ENCODE measurements at places on chromosomes 12 and 14. TPM values are rescaled to one million over a fixed set of nuclear protein-coding genes. Genes with fewer than 3 reads are reported as not detected.

SYCP3 gene
- total RNA-seq: 0.50 TPM

DNA sequence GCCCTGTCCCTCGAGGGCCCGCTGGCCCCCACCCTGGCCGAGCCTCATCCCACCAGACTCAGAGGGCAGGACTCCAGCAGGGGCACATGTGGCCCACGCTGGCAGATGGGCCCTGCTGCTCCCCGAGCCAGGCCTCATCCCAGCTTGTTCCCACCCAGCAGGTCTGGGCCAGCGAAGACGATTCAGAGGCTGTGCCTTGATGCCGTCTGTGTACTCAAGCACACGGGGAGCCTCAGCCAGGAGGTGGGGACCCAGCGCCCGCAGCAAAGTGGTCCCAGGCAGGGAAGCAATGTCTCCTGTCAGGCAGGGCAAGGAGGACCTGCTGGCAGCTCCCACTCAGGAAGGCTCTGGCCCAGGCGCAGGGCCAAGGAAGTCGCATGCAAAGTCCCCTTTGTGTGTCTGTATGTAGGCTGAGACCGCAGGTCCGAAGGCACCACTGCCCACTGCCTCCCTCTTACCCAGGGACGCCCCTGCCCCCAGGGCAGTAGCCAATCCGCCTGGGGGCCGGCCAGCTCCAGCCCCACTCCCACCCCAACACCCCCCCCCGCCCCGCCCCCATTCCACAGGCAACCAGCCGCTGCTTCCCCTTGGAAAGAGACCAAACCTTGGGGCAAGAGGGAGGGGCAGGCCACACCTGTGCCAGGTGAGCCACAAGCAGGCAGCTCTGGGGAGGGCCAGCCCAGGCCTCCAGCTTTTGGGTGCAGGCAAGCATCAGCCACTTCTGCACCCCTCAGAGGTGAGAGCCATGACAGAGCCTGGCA is 9.4 kb downstream of the DEGS2 start:
- H3K27ac ChIP-seq: no peak overlapping the region
- H3K4me3 ChIP-seq: no peak overlapping the region
- H3K36me3 ChIP-seq: peaks cover 3% of the 10 kb centered on the region
- no peak for DNase-seq
- no peaks in the 10 kb centered on the region for H3K27me3 ChIP-seq

DNA sequence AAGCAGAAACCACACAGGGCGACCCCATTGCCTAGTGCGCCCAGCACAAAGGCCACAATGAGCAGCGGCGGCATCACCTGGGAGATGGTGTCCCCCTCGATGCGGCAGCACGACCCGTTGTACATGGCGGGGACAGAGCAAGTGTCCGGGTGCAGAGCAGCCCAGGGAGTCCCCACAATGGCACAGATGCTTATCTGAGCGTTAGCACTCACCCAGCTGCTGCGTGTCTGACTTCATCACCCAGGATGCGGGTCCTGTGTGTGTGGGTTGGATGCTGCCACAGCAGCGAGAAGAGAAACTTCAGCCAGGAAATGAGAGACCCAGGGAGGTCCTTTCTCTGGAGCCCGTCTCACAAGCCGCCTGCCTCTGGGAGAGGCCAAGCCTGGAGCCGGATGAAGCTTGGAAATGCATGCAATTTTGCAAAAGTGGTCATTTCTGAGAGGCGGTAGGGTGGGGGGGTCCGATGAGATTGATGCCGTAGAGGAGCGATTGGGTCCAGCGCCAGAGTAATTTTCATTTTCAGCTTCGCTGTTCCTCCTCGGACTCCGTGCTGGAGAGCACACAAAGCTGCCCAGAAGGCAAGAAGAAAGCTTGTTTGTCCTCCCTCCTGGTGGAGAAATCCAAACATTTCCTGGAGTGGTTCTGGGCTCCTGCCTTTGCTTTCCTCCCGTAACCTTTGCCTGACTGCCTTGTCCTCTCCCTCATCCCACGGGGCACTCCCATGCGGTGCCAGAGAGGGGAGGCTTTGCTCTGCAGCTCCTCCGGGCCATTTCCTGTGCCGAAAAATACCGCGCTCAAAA is at the start of gene HCAR1:
HCAR1 (minus strand) TSS at position 630 of the 800 bp plus-strand sequence; CDS start at position 125, 505 bp downstream.
- peak within 1 kb of the TSS; percentile 74 for H3K4me3 ChIP-seq
- peaks cover 77% of the 10 kb centered on the region for H3K4me1 ChIP-seq
- no peaks in the 10 kb centered on the region for H3K27me3 ChIP-seq
- peak within 1 kb of the TSS; percentile 86 for H3K27ac ChIP-seq

DNA sequence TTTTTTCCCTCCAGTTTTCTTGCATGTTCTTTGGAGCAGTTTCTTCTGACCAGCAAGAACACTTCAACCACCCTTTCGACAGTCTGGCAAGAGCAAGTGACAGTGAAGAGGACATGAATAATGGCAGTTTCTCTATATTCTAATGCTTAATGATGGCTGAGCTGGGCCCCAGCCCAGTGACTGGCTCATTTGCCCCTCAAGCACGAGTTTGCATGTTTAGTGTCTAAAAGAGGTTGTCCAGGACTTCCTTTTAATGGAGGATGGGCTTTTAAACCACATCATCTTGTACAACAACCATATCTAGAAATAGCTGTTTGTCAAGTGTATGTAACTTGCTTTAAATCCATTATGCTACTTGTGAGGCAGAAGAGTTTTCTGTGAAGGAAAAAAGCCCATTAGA is 28.4 kb downstream of the RAD9B start:
- H3K27me3 ChIP-seq: no peaks in the 10 kb centered on the region
- DNase-seq: no peak
- H3K36me3 ChIP-seq: peaks cover 50% of the 10 kb centered on the region
- peaks cover 27% of the 10 kb centered on the region for H3K4me1 ChIP-seq

IFNG-AS1 gene
- not detected for total RNA-seq

FERMT2 gene
- total RNA-seq: 0.99 TPM

DNA sequence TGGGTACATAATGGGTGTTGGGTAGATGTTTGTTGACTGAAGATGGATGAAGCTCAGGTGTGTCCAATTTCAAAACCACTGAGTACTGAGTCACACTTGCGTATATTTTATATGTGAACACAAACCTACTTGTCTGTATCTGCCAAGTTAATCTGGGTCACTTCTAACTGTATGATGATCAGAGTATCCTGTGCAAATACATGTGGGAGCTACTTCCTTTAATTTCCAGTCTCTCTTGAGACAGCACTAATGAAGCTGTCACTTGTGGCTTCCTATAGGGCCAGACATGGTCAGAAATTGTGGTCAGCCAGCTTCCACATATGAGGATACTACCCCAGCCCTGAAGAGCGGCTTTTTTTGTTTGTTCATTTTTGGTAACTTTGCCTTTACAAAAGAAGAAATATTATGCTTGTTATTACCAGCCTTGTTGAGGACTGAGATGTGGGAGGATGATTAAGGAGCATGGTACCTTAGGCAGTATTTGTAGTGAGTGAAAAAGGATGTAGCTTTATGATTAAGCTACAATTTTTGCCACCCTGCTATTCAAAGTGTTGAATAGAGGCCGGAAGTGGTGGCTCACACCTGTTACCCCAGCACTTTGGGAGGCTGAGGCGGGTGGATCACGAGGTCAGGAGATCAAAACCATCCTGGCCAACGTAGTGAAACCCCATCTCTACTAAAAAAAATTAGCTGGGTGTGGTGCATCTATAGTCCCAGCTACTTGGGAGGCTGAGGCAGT is 32.4 kb downstream of the PLXNC1 start:
- peaks cover 43% of the 10 kb centered on the region for H3K36me3 ChIP-seq
- DNase-seq: no peak
- H3K4me1 ChIP-seq: peaks cover 11% of the 10 kb centered on the region
- H3K27me3 ChIP-seq: no peaks in the 10 kb centered on the region

IGFBP6 gene
- 0.46 TPM for total RNA-seq

DNA sequence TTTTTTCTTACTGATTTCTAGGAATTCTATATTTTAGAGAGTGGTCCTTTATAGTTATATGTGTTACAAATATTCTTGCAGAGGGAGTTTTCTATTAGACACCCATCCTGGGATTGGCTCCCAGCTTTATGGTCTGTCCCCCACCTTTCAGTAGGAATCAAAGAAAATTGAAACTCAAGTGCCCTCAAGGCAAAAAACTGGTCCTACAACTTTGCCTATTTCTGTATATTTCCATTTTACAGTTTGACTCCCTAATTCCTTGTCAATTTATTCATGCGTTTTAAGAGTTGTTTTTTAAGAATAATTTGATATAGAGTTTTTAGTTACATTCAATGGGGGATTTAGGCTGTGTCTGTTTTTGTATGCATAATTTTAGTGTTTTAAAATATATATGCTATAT is 208.9 kb downstream of the SYNE2 start:
- H3K4me3 ChIP-seq: no peak overlapping the region
- H3K36me3 ChIP-seq: no peaks in the 10 kb centered on the region
- DNase-seq: no peak
- no peaks in the 10 kb centered on the region for H3K4me1 ChIP-seq
- H3K27me3 ChIP-seq: no peaks in the 10 kb centered on the region
- no peak overlapping the region for H3K27ac ChIP-seq

- peaks cover 70% of the 10 kb centered on the region for H3K4me1 ChIP-seq
- peak overlapping the region; percentile 60 for H3K27ac ChIP-seq
- no peak for DNase-seq
- no peak overlapping the region for H3K4me3 ChIP-seq
- H3K36me3 ChIP-seq: peaks cover 45% of the 10 kb centered on the region
Observed at GRCh38 chr14:71591929-71592328, 340.3 kb upstream of the RGS6 start.

DNA sequence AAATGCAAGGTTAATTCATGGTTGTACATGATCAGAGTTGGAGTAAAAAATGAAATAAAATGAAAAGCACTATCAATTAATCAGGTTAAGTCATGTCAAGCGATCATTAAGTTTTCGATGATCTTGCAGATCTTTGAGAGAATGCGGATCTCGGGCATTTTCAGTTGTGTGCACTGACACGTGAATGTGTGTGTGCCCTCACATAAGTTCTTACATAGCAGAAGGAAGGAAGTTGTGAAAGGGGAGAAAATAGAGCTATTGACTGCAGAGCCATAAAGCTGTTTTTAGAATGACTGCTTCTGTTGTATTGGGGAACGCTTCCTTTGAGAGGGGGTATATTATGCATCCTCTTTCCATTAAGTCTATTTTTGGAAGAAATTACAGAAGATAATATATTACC is 101.3 kb downstream of the HMGA2 start:
- no peak for DNase-seq
- no peak overlapping the region for H3K4me3 ChIP-seq
- no peak overlapping the region for H3K27ac ChIP-seq
- no peaks in the 10 kb centered on the region for H3K36me3 ChIP-seq
- H3K4me1 ChIP-seq: peaks cover 2% of the 10 kb centered on the region

DNA sequence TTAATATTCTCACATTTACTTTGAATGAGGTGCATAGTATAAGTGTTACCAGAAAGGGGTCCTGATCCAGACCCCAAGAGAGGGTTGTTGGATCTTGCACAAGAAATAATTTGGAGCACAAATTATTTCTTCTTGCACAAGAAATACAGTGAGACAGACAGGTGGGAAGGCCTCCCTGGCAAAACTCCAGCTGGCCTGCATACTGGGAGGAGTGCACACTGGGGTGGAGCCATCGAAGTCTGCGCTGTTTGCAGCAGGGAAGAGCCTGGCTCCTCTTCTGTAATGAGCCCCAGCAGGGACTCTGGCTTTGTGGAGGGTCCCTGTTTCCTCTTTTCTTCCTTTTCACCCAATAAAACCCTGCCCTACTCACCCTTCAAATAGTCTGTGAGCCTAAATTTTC is 141.6 kb downstream of the GLT1D1 start:
- DNase-seq: no peak
- no peak overlapping the region for H3K4me3 ChIP-seq
- H3K27me3 ChIP-seq: no peaks in the 10 kb centered on the region

DNA sequence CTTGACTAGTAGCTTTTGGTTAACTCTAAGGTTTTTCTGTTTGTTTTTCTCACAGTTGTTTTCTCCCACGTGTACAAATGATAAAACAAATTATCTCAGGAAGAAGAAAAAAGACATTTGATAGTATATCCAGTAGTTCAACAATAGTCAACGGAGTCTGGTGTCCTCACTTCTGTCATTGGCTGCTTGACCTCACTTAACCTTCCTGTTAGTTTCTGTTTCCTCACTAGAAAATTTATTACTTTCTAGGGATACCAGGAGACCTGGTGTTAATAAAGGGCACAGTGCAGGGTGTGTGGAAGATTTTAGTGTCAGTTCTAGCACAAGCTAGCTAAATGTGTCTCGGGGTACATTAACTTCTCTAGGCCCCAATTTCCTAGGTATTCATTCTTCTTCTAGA is 116.0 kb downstream of the PRKCH start:
- H3K27me3 ChIP-seq: no peaks in the 10 kb centered on the region
- no peak overlapping the region for H3K4me3 ChIP-seq
- DNase-seq: no peak
- peaks cover 76% of the 10 kb centered on the region for H3K4me1 ChIP-seq
- H3K36me3 ChIP-seq: peaks cover 35% of the 10 kb centered on the region
- H3K27ac ChIP-seq: peak overlapping the region; percentile 20

DNA sequence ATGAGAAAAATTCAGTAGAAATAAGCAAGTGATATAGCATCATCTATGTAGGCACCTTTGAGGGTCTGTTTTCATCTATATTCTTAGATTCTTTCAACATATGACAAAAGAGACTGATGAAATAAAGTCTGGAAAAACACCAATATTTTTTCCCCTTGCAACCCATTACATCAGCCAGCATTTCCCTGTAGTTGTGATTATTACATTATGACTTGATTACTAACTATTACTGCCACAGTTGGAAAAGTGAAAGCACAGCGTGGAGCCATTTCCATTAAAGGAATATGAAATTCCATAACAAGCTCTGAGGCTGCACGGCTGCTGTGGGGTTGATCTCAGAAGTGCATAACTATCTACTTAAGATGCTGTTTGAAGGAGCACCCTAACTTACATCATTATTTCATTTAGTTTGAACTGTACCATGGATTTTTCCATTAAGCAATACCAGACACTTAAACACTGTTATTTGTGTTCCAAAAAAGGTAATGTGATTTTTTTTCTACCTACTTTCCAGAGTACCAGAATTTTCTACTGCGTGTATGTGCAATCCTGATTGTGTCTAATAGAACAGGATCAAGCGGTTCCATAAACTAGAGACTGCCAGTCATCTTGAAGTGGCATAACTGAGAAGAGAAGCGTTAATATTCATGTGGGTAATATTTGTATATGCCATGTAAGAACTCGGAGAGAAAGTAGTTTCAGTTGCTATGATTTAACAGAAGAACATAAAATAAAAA is 405.5 kb downstream of the MDGA2 start:
- no peaks in the 10 kb centered on the region for H3K4me1 ChIP-seq
- H3K27me3 ChIP-seq: no peaks in the 10 kb centered on the region
- H3K27ac ChIP-seq: no peak overlapping the region
- H3K4me3 ChIP-seq: no peak overlapping the region

AHNAK2 gene
- 0.07 TPM for total RNA-seq

KIF26A gene
- 0.34 TPM for total RNA-seq
